ENCODE measurements at places on chromosomes 6 and 20. TPM values are rescaled to one million over a fixed set of nuclear protein-coding genes. Genes with fewer than 3 reads are reported as not detected.
A peak's percentile ranks its signal among the peaks of the same experiment; 100 is the strongest.

DNA sequence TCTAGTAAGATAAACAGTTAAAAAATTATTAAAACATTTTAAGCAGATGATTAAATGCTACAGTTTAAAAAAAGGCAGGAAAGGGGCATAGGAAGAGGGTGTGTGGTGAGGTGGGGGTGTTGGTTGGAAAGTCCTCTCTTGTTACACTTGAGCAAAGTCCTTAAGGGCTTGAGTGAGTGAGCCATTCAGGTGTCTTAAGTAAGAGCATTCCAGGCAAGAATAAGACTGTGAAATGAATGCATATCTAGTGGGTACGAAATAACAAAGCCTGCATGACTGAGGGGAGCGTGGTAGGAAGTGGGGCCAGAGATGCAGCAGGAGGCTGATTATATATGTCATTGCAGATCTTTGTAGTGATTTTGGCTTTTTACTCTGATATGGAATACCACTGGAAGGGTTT is 5.1 kb downstream of the CDKAL1 start:
- no peak for DNase-seq

The TXLNB gene
- 133 TPM for total RNA-seq

GRCh38 chr6:46248143-46248542 is 77.4 kb upstream of the ENPP5 start:
- no peak for DNase-seq

GRCh38 chr6:12717356-12717755 is 789 bp downstream of the PHACTR1 start:
- DNase-seq: no peak

DNA sequence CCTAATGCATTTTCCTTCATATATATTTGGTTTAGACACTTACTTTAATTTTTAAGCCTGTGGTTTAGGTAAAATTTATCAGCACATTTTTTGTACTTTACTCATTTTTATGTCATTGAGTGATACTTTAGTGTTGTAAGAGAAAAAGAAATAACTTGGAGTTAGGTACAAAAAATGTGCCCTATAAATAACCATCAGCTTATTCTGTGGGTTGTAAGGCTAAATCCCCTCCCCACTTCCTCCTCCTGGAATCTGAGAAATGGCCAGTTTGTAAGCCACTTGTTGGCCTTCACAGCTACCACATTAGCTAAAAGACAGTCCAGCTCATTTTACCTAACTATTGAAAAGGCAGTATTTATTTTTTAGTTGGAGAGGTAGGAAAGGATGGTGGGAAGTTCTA is 576.3 kb downstream of the PKHD1 start:
- no peak for DNase-seq

GRCh38 chr6:109738255-109738654 is 47.2 kb downstream of the FIG4 start:
- no peak for DNase-seq

The ASIP gene
- 9.5 TPM for total RNA-seq

GRCh38 chr6:45951321-45952167 is 64.1 kb downstream of the CLIC5 start:
- no peak for DNase-seq

The ZBTB46 gene
- 13.1 TPM for total RNA-seq

GRCh38 chr6:107612762-107613415 is 123.0 kb downstream of the SOBP start:
- no peak for DNase-seq

DNA sequence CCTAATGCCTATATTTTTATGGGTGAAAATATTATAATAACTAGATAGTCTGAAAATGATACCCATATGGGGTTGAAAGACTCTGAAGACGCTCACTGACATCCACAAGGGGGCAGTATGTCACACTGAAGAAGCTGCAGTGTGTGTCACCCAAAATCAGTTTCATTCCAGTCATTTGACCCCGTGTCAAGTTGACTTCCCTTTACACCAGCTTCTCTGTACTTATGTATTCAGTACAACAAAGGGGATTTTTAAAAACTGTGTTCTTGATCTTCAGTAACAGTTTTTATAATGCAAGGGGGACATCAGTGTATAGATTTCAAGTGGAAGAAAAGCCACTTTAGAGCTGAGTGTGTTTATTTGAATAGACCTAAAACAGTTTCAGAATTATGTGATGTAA is 19.3 kb downstream of the FAXC start:
- no peak for DNase-seq

DNA sequence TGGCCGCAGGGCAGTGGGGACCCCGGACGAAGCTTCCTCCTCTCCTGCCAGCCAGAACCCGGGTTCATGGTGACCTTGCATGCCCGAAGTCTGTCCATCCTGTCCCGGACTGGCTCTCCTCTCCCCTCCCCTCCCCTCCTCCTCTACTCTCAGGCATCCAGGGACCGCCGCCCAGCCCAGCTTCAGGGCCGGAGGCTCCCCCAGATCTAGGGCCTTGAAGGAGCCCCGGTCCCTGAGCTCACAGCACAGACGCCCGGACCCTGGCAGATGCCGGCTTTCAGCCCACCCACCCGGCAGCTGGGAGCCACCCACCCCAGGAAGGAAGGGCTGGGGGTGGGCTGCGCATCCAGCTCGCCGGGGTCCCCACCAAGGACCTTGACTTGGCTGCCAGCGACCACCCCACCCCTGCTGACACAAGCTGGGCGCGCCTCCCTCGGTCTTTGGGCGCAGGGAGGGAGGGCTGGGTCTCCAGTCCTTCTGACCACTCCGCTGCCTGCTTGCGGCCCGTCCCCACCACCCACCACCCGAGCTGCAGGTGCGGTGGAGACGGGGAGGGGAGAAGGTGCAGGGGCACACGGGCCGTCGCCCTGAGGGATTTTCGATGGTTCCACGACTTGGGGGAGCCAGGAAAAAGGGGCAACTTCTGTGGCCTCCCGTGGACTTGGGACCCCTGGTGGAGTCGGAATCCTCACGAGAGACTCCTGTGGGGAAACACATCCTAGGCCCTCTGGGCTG is 5.8 kb upstream of the ABHD16B start:
- DNase-seq: no peak

DNA sequence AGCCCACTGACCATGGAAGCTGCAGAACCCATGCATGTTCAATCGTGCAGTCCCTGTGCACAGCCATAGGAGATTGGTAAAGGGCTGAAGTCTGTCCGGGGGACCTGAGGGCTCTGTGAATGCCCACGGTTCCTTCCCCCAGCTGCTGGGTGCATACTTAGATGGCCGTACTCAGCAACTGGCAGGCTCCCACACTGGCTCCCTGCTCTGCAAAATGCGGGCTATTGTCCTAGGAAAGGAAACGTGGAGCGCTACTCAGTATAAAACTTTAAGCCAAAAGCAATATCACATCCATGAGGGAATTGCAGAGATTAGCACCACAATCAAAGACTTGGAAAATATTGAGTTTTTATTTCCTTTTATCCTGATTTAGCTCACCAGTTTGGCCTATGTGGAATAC is 202.0 kb downstream of the WDR27 start:
- DNase-seq: peak; percentile 29
